ENCODE measurements at places on chromosomes 3 and 15.

DNA sequence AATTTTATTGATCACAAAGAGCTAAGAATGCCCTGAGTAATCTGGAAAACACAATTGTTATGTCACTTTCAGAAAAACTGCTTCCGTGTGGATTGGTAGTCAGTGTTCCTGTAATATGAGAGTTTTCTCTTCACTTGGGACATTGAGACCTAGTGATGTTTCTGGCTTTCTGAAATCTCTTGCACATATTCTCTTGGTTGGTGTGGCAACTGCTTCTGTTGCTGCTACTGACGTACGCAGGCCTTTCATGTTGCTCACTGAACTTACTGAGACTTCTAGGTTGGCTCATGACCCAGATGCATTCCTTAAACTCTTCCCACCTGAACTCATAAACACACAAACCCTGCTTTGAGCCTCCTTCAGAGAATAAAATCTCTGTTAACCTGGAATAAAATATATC lies 175.0 kb upstream of the PFN2 start:
- no peak for DNase-seq

- no peak for DNase-seq
These were observed 35.1 kb downstream of the IGSF10 start for GRCh38 chr3:151425627-151426340.

GRCh38 chr3:40925231-40925630 lies 274.1 kb upstream of the CTNNB1 start:
- no peak for DNase-seq

- DNase-seq = no peak
These were observed 16.7 kb downstream of the MAPKBP1 start for GRCh38 chr15:41790756-41791546.

GRCh38 chr3:49703443-49703927 lies 14.1 kb downstream of the RNF123 start:
- DNase-seq = peak; percentile 78

DNA sequence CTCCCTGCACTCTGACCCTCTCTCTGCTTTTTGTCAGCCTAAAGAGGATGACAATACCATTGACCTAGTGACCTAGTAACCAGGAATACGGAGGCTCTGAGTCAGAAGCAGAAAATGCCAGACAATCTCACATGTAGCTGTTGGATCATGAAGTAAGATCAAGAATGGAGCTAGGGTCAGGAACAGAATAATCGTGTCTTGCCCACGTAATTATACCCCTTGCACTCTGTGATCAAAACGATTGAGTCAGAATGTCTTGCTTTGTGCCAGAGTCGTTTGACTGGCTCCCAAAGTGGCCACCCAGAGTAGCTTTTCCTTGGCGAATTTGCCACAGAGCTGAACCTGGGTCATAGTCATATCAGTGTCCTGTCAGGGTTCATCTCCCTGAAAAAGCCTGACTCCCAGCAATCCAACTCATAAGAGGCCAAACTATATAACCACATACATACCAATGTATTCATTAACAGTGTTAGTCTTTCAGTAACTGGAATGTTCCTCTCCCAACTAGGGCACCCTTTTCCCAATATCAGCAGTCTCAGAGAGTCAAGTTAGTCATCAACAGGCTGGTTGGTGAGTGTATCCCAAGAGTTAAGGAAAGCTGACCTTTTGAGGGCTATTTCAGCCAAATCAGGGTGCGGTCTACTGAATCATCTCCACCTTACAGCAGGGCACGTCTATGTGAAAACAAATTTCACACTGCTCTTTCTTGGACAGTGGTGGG lies 5.0 kb upstream of the CDV3 start:
- no peak for DNase-seq
